ENCODE measurements at places on chromosomes 7 and 10. TPM values are rescaled to one million over a fixed set of nuclear protein-coding genes. Genes with fewer than 3 reads are reported as not detected.

The LOXL4 gene
- 507 TPM for total RNA-seq

The TEX47 gene
- total RNA-seq: not detected

The PRTFDC1 gene
- total RNA-seq: 11.4 TPM

DNA sequence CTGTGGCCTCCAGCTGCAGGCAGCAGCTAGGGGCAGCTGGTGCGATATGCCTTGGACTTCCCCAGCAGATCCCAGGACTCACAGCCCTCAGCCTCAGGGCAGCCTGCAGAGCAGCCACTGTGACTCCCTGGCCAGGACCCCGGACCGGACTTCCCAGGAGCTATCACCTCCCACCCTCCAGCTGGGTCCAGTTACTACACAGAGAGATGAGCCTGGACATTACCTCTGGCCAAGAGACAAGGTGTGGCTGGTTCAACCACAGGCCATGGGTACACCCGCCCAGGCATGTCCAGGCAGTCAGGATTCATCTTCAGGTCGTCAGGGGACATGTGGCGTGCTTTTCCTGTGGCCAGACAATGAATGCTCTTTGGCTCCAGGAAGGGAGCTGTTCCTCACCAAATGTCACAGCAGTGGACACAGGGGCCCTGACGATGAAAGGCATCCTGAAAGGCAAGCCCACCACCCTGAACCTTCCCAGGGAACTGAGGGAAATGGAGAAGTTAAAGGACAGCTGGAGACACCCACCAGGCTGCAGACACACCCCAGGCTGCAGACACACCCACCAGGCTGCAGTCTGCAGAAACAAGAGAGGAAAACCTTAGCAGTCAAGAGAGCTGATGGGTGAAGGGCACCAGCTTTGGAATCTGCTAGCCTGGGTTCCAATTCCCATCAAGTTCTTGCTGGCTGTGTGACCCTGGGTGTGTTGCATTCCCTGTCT, 25.8 kb upstream of the NANOS1 start:
- no peak for DNase-seq

- peak; percentile 29 for DNase-seq
These were observed 179.5 kb upstream of the TMEM106B start for GRCh38 chr7:12031638-12032037.
